ENCODE measurements at places on chromosomes 12 and 14.

DNA sequence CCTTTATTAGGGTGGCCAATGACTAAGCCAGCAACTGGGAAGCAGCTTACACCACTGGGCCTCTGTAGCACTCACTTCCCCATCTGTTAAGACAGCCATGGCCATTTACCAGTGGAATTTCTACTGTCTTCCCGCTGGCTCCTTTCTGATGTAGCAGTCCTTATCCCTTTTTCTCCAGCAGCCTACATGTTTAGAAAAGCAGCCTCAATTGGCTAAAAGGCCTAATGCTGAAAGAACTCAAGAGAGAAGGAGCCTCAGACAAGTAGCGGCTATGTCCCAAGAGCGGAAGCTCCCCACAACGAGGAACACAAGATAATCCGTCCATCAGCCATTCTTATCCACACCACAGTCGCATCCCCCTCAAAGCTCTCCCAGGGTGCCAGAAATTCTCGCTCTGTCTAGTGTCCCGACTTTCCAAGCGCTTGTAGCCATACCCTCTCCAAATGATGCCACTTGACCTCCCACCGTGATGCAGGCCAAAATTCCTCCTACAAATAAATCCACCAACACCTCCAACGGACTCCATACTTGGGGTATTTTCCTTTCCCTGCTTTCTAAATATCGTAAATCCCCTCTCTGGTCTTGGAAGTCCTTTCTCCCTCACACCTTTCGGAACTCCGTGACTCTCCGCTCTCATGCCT, 624 bp downstream of the M6PR start:
- no peak for DNase-seq

- no peak for DNase-seq
These were observed 1002.5 kb downstream of the AACS start for GRCh38 chr12:126067626-126068329.

GRCh38 chr14:42192738-42193653, 586.3 kb downstream of the LRFN5 start:
- no peak for DNase-seq

DNA sequence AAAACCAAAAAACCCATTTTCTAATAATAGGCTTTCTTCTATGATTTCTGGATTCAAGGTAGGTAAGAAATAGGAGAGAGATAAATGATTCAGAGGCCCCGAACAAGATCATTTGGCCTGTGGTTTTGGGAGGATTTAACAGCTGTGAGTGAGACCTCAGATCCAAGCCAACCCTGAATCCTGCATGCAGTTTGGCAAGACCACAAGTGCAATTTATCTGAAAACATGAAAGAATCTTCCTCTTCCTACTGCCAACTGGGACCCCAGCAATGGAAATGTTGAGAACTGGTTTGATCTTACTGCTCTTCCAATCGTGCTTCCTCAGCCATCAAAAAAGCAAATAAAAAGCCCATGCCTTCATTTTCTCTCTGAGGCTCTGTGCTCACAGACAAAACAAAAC, 519.7 kb upstream of the TBX3 start:
- no peak for DNase-seq

DNA sequence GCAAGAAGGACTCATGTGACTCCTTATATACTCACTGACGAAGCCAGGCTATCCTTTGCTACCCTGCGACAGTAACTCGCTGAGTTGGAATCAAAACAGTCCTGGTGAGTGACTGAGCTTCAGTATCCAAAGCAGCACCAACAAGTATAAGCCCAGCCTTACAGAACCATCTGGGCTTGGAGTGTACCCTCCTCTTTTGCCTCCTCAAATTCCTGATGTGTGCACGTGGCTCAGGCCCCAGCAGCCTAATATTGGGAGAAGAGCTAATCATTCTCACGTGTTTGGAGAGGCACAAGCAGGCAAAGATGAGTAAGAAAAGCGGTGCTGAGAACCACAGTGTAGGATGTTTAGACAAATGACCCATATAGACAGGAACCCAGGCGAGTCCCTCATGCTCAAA, 34.4 kb downstream of the PPTC7 start:
- no peak for DNase-seq

DNA sequence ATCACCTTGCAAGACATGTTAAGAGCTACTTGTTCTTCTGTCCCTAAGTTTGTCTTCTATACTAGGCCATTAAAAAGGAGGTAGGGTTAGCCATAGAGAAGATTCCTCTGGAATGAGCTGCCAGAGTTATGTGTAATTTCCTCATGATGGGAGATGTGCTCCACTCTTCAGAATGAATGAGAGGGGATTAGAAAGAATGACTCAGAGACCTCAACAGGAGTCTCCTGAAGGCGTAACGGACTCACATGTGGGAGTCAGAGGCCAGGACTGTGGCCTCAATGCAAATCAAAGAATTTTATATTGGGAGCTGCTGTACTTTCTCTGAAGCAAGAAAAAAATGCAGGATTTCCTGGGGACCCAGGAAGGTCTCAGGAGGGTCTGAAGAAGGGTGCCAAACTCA, 87.8 kb upstream of the ATXN7L3B start:
- DNase-seq, result no peak

- DNase-seq, result no peak
These were observed 91.1 kb downstream of the FOXN3 start for GRCh38 chr14:89325959-89326358.

DNA sequence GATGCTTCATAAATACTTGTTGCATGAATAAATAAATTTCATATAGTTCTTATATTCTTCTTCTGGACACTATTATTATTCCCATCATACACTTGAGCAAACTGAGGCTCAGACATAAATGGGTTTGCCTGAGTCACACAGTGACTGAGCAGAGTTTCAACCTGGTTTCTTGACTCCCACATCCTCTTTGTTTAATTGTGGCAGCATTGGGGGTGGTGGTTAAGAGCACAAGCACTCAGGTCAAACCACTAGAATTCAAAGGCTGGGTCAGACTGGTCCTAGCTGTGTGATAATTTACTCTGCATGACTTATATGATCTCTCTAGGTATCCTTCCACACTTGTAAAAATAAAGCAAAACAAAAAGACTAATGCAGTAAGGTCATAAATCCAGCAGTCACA, 274.9 kb upstream of the SRRM4 start:
- no peak for DNase-seq

DNA sequence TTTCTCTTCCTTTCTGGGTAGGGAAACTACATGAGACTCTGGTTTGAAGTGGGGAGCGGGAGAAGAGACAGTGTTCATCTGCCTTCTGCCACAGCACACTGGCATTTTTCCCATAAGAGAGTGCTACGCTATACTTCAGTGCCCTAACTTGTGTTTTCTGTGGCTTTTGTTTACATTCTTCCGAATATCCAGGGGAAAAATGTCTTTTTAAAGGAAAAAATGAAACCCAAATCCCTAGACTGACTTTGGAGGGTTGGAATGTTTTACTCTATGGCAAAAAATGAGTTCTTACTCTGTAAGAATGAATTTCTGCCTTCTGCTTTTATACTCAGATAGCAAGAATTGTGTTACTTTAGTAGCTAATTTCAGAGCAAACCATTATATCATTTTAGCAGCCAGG, 88.1 kb upstream of the TMEM263 start:
- DNase-seq, result no peak

DNA sequence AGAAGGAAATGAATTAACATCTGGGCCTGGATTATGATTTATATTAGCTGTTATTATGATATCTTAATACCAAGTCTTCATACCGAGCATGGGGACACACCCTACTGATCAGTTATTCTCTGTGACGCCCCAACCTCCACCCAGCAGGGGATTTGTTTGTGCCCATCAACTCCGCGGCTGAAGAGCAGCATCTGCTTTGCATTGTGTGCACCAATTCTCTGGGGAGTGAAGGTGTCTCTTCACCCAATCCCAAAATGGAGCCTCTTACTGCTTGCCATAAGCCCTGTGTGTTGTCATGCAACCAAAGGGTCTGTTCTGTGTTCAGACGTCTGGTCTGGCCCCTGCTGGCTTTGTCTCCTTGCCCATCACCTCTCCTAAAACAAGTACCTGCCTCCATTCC, 25.4 kb downstream of the DHRS2 start:
- DNase-seq, result no peak

DNA sequence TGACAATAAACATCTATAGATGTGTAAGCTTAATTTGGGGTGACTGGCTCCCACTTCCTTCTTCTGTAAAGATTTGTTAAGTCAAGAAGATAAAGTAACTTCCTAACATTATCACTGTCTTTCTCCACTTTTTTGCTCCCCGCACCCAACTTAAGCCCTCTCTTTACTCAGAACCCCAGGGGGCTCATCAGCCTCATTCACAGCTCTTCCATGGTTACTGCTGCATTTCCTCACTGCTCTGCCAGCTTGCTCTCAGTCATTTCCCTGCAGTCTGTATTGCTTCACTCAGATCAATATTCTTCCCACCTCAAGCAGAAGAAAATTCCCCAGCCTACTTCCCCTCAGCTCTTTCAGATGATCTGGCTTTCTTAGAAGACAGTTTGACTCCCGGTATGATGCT, 102.0 kb downstream of the PIK3C2G start:
- DNase-seq, result no peak

DNA sequence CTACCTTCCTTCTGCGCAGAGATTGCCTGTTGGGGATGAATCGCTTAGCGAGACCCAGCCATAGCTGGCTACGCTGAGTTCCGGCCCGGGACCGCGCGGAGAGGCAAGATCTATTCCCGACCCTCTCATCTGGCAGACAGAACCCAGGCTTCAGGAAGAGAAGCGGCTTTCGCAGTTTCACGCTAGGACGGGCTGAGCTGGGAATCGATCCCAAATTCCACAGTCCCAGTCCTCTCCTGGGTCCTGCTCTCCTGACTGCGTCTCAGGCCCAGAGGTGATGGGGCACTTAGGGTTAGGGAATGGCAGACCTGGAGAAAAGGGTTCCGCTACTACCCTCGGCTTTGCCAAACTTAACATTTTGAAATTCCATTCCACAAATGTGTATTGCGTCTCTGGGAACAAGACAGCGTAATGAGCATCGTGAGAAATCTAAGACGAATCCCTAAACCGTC, 2.8 kb downstream of the PTPN21 start:
- DNase-seq, result no peak

GRCh38 chr14:82421286-82421685, 887.6 kb upstream of the SEL1L start:
- no peak for DNase-seq

DNA sequence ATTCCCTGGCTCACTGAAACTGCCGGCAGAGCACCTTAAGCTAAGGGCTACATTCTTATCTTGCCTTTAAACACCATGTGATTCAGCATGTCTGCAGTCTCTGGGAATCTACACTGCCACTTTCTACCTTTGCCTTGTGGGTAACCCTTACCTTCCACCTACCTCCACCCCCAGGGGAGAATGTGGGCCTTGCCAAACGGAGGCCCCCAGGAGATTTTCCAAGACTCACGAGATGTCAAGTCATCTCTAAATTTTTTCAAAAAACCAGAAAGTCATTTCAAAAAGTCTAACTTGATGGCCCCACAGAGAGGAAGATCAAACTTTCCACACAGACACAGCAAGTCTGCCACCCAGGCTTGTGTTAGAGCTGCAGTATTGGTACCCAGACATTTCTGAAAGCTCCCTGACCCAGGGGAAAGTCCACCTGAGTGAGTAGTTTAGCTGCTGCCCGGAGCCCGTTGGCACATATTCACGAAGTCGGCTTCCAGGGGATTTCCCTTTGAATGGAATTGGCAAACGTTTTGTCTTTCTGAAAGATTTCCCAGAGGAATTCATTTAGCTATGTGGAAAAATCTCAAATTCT, 4.7 kb upstream of the PSMA6 start:
- no peak for DNase-seq

DNA sequence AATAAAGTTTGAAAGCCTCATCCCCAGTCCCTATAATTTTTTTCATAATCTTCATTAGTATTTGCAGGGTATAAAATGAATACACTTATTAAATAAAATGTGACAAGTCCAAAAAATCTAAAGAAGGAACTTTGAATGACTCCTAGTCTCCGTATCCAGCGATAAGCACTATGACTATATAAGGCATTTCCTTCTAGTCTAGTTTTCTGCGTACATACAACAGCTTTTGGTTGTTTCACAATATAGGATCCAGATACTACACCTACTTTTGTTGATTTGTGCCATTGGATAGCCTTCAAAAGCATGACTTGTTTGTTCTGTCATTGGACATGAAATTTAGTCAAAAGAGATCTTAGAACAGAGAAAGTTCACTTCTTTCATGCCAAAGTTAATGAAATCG, 133.3 kb upstream of the PWP1 start:
- DNase-seq, result no peak

DNA sequence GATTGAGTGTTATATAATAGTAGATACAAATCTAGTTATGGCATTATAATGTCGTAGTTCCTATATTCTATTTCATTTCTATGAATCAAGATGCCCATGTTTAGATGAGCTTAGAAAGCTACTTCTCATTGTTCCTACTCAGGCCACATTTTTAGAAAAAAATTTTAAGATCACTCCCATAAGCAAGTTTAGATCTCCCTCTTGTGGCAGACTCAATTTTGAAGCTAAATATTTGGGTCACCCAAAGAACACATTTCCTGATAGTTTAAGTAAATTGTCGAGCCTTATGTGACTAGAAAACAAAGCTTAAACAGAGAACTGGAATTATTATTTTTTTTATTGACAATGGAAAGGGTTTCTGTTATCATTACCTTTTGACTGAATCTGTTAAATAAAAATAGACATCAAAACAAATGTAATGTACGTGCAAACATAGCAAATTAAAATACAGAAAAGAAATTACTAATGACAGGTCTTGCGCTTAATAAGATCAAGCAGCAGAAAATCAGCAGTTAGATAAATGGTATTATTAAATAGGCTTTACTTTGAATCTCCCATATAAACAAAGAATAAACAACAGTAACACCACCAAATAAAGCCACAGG, 180.2 kb downstream of the ACSS3 start:
- no peak for DNase-seq

GRCh38 chr12:72094490-72094889, 155.8 kb downstream of the TPH2 start:
- DNase-seq, result no peak

DNA sequence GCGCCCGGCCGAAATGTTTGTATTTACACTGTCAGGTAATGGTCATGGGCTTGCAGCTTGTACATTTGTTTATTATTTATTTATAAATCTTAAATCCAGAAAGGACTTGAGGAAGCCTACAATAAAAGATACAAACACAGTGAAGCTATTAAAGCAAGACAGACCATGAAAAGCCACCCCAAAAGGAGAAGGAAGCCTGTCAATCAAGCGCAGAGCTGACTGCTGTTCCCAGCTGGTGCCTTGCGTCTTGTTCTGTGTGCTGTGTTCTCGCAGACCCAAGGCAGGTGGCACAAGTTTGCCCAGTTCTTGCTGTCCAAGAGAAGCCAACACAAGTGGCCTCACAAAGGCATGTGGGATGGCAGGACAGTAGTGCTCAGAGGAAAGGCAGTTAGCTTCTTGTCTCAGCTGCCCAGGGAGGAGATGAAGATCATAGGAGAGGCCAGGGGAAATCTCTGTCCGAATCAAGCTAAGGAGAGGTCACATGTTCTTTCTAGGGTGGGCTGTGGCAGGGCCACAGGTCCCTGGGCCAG, 73.2 kb downstream of the SLC25A47 start:
- DNase-seq, result no peak

- no peak for DNase-seq
These were observed 148.4 kb upstream of the PLEKHG7 start for GRCh38 chr12:92554158-92555073.

GRCh38 chr12:125079648-125080645, 14.7 kb downstream of the AACS start:
- DNase-seq, result no peak

GRCh38 chr14:34355584-34356263, 106.3 kb downstream of the SPTSSA start:
- no peak for DNase-seq

Data from sciatic nerve (tissue), 2 donors.